ENCODE measurements at places on chromosomes 13 and 19.

GRCh38 chr19:58166268-58166667 is 15.7 kb upstream of the ZNF329 start:
- no peak for DNase-seq

GRCh38 chr13:28321756-28322155 is 173.2 kb downstream of the FLT1 start:
- DNase-seq = no peak

GRCh38 chr13:112256716-112257494 is 119.2 kb upstream of the SPACA7 start:
- peak; percentile 35 for DNase-seq

- no peak for DNase-seq
Observed at GRCh38 chr13:106145997-106146864, 389.2 kb downstream of the EFNB2 start.

DNA sequence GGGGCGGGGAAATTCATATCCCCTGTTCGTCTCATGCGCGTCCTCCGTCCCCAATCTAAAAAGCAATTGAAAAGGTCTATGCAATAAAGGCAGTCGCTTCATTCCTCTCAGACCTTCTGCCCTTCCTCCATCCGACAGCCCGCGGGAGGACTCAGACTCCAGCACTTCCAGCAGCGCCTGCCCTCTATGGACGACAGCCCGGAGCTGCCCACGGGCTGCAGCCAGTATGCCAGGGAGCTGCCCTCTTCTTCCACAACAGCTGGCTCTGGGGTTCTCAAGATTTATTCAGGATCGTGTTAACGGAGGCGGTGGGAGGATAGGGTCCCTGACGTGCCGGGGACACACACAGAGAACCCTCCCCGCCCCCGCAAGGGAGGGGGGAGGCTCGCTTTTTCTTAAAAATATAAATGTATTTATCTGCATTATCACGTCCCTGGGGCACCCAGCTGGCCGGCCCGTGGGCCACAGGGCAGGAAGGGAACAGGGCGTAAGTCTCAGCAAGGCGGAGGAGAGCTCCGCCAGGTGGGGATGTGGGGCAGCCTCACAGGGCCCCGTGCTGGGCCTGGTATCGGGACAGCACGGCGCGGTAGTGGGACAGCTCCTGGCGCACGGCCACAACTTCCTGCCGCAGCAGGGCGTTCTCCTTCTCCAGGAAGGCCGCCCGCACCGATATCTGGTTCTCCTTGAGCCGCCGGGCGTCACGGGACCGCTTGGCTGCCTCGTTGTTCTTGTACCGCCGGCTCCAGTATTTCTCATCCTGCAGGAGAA is 6.7 kb downstream of the DBP start:
- DNase-seq = no peak

GRCh38 chr13:79936368-79937136 is 404.4 kb downstream of the SPRY2 start:
- no peak for DNase-seq

DNA sequence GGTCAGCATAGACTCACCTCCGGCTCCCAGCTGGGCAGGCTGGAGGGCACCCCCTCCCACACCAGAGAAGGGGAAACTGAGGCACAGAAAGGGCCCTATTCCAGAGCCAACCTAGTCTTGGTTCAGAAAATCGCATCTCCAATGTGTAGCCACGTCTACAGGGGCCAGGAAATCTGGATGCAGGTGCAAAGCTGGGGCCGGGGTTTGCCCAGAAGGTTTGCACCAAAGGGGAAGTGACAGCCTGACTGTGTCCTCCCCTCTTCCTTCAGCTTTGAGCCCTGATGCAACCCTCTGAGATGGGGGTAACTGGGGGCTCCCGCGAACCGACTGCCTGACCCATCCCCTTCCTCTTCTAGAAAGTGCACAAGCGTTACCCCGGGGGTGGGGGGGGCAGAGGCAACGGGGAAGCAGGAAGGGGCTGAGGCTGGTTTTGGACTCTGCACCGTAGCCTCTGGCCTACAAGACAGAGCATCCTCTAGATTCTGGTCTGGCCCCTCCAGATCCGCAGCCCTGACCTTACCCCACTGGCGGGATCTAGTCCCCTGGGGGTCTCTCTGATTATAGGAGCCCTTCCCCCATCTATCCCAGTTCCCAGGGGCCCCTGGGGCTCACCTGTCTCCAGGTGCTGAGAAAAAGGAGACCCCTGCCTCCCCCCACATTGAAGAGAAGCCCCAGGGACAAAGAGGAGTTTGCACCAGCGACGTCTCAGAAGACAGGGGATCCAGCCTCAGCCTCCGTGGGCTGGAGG is 1.1 kb upstream of the ONECUT3 start:
- no peak for DNase-seq

DNA sequence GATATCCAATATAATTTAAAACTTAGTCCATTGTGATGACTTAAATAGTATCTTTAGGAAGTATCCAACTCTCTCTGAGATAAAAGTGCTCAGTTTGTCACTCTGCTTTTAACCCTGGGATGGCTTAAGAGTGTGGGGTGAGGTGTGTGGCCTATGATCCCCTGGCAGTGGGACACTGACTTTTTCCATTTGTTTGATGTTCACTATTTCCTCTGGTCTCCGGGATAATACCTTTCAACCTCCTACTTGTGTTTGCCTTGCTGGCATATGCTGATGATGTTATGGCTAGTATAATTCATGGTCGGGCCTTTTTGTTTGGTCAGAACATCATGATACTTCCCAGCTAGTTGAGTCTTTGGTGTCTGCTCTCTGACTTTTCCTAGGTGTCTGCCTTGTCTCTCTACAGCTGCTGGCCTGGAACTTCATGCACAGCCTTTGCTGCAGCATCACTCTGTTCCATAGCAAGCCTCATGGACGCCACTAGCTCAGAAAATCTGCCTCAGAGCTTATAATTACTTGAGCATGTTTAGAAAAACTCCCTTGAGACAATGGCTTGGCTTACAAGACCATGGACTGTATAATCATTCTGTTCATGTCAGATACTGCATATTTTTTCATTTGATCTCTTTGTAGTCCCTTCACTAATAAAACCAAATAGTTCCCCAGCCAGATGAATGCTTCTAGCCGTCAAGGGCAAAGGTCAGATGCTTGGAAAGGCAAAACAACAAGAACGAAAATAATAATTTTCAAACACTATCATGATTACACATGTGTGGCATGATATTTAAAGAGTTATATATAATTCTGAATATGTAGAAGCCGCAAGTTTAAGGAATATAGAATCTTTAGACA is 75.2 kb downstream of the WDFY2 start:
- no peak for DNase-seq

All from stimulated activated effector memory CD8-positive, alpha-beta T cell treated with anti-CD3 and anti-CD28 coated beads, Interleukin-12 subunit alpha, Interleukin-12 subunit beta, amount 100 ng/mL, for 72 hours (primary cell).